Stimulated activated naive CD8-positive, alpha-beta T cell treated with anti-CD3 and anti-CD28 coated beads, Interleukin-15, Interleukin-2, amounts not matched to agents 100 U/mL and 50 U/mL, for 24 hours (primary cell): ENCODE measurements at places on chromosomes 6 and 20.

GRCh38 chr6:125117818-125118217 lies 35.8 kb upstream of the TPD52L1 start:
- DNase-seq: no peak

GRCh38 chr6:35085359-35086281 lies 55.5 kb downstream of the TCP11 start:
- DNase-seq: no peak

DNA sequence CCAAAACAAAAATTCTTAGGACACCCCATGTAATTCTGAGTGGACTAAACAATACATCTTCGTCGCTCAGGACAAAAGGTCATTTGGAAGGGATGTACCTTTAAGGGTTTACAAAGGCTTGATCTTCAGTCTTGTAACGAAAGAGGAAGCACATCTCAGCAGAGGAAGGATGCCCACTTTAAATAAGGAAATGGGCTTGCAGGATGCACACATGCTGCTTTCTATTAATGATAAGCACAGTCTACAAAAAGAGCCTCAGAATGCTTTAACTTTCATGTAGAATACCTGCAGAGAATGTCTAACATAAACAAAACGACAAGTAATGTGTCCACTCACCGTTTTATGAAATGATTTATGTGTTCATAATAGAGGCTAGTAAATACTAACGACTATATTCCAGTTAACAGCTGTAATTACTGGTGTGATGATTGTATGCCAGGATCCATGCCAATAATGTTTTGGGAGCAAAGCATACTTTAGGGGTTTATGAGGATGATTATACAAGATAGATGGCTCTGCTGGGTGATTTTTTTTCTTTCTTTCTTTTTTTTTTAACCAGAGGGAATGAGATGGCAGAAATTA lies 216.9 kb downstream of the GMDS start:
- DNase-seq: no peak

GRCh38 chr6:84135291-84135690 lies 92.2 kb downstream of the CEP162 start:
- DNase-seq: no peak

- no peak for DNase-seq
Observed at GRCh38 chr6:110472739-110473138, 3.7 kb downstream of the SLC22A16 start.

GRCh38 chr6:108868647-108869046 lies 20.4 kb downstream of the ARMC2 start:
- DNase-seq: no peak

- no peak for DNase-seq
Observed at GRCh38 chr20:62296724-62297448, 5.9 kb upstream of the ADRM1 start.

GRCh38 chr6:155143029-155143577 lies 120.7 kb upstream of the CLDN20 start:
- DNase-seq: no peak

DNA sequence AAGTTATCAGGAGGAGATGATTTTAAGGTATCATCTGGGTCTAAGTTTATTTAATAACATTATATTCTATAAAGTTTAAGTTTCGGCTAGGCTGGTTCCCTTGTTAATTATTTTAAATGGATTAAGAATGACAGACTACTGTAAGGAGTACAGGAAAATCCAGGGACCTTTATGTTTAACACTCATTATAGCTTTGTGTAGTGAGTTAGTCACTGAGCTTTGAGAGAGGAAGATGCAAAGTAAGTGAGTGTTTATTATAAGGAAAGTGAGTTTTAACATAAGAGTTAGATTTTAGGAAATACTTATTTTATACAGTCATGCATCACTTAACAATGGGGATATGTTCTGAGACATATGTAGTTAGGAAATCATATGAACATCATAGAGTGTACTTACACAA lies 485.5 kb downstream of the MMUT start:
- DNase-seq: no peak

DNA sequence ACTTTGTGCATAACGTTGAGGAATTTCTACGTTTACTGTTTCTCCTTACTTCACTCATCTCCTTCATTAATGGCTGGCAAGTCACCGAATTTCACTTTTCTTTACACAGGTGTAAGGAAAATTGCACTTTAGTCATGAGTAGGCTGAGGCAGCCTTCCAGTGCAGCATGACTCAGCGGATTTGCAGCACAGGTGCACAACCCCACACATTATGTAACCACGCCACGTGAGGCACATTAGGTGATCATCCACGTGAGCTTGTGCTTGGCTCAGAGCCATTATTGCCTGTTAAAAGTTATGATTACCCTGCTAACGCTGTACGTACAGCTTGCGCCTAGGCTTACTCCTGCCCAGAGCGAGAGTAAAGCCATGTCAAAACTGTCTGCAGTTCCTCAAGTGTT lies 158.8 kb downstream of the NKAIN2 start:
- no peak for DNase-seq

GRCh38 chr20:31559704-31560093 lies 45.4 kb upstream of the ID1 start:
- DNase-seq: no peak
